ENCODE measurements at places on chromosomes 2 and 18. TPM values are rescaled to one million over a fixed set of nuclear protein-coding genes. Genes with fewer than 3 reads are reported as not detected.

DNA sequence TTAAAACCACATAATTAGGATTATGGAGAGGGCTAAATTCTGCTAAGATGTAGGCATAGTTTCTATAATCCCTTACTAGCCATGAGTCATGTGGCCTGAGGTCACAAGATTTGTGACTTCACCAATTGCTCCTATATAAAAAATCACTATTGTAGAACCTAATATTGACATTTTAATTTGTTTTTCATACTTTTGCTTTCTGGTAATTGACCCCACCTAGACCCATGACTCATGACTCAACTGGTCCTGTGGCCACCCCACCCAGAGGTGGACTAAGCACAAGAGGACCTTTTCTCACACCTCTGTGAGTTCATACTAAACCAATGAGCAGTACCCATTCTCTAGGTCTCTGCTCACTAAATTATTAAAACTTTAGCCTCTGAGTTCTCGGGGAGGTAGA is 1567.5 kb upstream of the LRRTM1 start:
- no peaks in the 10 kb centered on the region for H3K4me1 ChIP-seq
- no peaks in the 10 kb centered on the region for H3K27me3 ChIP-seq
- H3K4me3 ChIP-seq = no peak overlapping the region
- H3K36me3 ChIP-seq = no peaks in the 10 kb centered on the region

DNA sequence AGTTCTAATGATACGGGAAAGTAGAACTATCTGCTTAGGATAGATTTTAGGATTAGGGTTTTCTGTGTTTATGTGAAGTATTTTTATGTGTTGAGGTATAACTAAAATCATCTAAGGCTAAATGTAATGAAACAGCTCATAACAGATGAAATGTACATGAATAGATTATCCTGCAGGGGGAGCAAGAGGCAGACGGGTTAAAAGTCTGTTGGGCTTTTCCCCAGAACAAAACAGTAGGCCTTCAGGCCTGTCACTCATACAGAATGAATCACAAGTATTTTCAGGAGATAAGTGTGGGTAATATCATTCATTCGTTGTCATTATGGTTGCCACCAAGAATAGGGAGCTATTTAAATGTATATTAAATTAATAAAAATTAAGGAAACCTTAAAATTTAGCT is 107.9 kb upstream of the IL1R2 start:
- H3K36me3 ChIP-seq = peaks cover 8% of the 10 kb centered on the region
- no peak overlapping the region for H3K4me3 ChIP-seq
- no peaks in the 10 kb centered on the region for H3K27me3 ChIP-seq

- no peaks in the 10 kb centered on the region for H3K27me3 ChIP-seq
- H3K36me3 ChIP-seq = no peaks in the 10 kb centered on the region
- peak; percentile 81 for DNase-seq
- H3K4me1 ChIP-seq = peaks cover 24% of the 10 kb centered on the region
- peak within 1 kb of the TSS; percentile 66 for H3K4me3 ChIP-seq
These were observed at the start of gene KANSL3 for GRCh38 chr2:96638144-96639121. Gene KANSL3 (minus strand): TSS chr2:96638312. CDS start chr2:96637135, 1,177 bp downstream.

GRCh38 chr2:11738589-11739436 is 7.6 kb upstream of the LPIN1 start:
- no peaks in the 10 kb centered on the region for H3K27me3 ChIP-seq
- no peak overlapping the region for H3K4me3 ChIP-seq
- peak; percentile 89 for DNase-seq
- peak overlapping the region; percentile 61 for H3K27ac ChIP-seq
- peaks cover 27% of the 10 kb centered on the region for H3K4me1 ChIP-seq

- H3K27me3 ChIP-seq = no peaks in the 10 kb centered on the region
- no peak overlapping the region for H3K4me3 ChIP-seq
- no peak for DNase-seq
These were observed 107.7 kb downstream of the UGGT1 start for GRCh38 chr2:128198656-128199055.

REG3A gene
- not detected for total RNA-seq

HOXD1 gene
- not detected for total RNA-seq

SPRED2 gene
- 28.8 TPM for total RNA-seq

IL1RL2 gene
- not detected for total RNA-seq
